T-helper 17 cell (primary cell): ENCODE measurements at places on chromosomes 2 and 18. TPM values are rescaled to one million over a fixed set of nuclear protein-coding genes. Genes with fewer than 3 reads are reported as not detected.

BIN1 gene
- 132 TPM for total RNA-seq

DNA sequence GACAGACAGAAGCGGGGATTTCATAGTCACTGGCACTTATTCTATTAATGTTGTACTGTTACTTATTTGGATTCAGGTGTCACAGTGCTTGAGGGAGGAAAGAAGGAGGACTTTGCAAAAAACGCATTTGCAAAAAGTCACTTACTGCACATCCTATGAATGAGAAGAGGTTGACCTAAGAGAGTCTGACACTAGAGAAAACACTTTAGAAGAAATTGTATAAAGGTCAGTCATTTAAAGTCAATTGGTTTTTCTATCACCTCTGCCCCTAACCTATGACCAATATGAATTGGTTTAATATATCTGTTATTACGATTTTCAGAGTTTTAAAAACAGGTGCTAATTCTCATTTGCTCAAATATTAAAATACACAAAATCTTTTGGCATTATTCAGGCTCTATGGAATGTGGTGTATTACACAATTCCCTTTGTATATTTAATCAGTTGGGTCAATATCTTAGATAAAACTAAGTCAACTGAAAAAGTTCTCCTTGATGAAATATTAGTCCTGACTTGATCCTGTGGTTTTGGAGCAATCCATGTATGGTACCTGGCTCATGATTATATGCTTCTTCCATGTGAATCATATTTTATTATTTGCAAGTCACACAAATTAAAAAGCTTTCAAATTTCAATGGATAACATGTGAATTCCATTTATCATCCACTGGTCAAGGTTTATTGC is 157.4 kb downstream of the CDH2 start:
- DNase-seq: no peak

DNA sequence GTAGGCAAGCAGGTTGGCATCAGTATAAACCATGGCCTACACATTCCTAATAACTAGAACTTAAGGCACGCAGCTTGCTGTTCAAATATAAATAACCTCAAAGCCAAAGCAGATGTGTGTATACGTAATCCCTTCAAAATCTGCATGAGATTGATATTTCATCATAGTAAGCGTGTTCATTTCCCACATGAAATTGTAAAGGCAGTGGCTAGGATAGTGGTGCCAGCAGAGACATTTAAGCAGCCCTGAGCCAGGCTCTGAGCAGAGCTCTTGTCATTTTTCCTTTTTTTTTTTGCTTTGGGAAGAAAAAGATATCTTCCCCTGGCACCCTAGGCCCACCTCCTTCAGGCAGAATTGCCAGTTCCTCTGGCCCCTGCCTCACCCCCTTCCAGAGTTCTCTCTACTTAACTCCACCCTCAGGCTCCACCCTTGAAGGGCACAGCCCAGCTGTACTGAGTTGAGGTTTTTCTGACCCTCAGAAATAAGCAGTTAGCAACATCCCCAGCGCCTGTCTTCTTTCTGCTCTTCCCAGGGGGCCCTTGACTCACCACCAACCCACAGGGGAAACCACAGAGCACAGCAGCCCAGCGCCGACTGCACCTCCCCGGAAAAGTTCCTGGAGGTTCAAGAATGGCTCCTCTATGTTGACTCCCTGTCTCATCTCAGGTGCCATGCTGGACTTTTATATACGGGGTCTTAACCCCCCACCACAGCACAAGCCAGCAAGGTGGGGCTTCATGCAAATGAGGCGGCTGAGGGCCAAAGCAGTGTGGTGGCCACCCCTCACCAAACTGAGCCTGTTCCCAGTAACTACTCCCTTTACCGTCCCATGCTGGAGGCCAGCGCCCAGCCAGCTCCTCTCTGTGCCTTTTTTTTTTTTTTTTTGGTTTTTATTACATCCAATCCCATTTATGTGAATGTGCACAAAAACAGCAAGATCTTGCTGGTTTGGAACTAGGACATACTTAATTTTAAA is 84.7 kb downstream of the EHD3 start:
- no peak for DNase-seq

GRCh38 chr2:20862850-20863249 is 39.9 kb upstream of the LDAH start:
- no peak for DNase-seq

GRCh38 chr2:111139637-111140317 is 19.1 kb downstream of the BCL2L11 start:
- DNase-seq: no peak

DNA sequence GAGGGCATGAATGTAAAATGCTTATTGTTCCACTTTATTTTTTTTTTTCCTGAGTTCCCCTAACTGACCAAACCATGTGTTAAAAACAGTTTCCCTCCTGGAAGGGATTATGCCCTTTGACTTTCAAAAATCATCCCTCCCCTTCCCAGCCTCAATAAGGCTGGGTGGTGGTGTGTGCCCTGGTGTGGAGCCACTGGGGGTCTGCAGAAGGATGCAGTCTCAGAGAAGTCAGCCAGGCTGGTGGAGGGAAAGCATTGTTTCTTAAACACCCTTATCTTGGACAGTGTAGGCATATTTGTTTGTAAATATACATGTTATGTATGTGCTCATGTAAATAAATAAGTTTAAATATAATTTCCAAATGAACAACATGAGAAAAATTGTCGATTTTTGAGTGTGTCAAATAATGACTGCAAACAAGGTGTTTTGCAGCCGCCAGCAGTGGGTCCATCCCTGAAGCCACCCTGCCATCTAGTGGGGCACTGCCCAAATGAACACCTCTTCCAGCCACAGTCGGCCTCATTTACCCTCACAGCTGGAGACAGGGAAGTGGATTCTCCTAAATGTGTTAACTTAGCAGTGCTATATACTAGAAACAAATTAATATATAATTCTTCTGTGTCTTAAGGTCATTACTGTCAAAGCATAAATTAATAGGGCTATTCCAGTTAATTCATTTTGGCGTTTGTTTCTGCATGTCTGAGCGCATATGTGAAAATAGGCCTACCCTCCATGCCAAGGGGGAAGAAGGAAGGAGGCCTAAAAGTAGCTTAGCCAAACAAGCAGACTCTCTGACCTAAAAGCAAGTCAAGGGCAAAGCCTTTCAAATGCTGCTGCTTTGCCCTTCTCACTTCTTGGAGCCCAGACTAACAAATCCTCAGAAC is 209.6 kb upstream of the PIK3C3 start:
- no peak for DNase-seq

DNA sequence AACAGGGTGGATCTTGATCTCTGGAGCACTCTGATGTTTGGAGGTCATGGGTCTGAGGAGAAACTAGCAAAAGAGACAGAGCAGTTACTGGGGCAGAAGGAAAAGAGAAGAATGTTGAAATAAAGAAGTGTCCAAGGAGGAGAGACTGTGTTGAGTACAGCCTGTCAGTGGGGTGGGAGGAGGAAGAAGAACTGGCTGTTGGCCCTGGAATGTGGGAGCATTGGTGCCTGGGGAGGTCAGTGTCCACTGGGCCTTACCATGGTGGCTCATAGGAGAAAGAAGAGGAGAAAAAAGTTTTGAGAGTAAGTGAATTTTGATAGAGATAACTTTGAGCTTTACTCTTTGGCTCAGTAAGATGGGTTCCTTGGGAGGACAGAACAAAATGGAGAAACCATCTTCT is 499.0 kb downstream of the TXNL1 start:
- no peak for DNase-seq

GRCh38 chr2:153873052-153874048 is 1.6 kb downstream of the GALNT13 start:
- DNase-seq: no peak

GRCh38 chr2:135037831-135038230 is 9.4 kb downstream of the MAP3K19 start:
- DNase-seq: no peak

- DNase-seq: no peak
These were observed 87.7 kb downstream of the GATA6 start for GRCh38 chr18:22257022-22257543.
